Bone marrow (tissue), 2 donors: ENCODE measurements at places on chromosomes 12 and 14.

DNA sequence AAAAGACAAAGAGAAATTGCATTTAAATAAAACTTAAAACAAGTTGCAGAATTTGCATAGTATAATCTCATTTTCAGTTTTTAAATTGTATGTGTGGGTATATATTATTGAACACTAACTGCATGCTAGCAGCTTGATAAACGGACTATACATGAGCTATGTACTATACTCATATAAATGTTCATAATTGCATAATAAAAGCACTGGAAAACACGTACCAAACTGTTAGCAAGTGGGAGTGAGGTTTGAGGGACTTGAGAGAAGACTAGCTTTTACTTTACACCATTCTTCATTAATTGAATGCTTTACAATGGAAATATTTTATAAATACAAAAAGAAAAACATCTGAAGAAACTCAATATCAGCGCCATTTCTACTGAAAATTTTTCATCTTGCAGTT lies 32.2 kb upstream of the MDM1 start:
- DNase-seq: no peak

- no peak for DNase-seq
These were observed 132.0 kb downstream of the DACT1 start for GRCh38 chr14:58769771-58770170.

DNA sequence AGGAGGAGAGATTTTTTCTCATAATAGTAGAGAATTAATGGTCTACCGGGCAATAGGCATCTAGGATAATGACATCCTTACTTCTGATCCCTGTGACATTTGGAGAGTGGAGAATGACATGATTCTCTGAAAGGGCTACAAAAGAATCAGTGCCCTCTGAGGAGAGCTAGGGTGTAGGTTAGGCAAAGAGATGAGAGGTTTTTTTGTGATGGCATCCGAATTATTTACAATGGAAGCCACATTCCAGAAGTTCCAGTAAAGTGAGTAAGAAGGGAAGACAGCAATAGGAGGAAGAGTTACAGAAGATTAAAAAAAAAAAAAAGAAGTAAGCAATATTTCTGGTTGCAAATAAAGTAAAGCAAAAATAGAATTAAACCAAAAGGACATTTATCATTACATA lies 478.0 kb downstream of the RMST start:
- DNase-seq: no peak

DNA sequence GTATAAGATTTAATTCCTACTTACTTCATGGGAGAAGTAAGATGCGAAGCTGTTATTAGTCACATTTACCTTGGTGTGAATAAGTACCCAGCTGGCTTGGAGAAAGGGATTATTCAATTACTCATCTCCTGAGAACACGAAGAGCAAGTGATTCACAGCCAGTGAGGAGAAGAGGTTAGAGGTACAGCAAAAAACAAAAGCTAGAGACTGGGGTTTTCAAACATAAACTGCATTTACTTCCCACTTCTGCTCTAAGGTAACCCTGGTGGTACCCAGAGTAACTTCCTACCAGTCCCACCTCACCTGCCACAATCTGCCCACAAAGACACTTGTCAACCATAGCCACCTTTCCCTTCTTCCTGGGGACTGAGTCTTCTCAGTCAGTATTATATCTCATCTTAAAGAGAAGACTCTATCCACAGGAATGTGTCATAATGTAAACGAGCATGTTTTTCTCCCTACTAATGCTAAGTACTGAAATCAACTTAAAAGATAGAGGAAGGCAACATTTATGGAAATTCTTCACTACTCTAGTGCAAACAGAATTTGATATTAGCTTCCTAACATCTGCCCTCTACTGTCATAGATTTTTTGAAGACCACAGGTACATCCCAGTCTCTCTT lies 6.0 kb upstream of the IL22 start:
- DNase-seq: no peak

DNA sequence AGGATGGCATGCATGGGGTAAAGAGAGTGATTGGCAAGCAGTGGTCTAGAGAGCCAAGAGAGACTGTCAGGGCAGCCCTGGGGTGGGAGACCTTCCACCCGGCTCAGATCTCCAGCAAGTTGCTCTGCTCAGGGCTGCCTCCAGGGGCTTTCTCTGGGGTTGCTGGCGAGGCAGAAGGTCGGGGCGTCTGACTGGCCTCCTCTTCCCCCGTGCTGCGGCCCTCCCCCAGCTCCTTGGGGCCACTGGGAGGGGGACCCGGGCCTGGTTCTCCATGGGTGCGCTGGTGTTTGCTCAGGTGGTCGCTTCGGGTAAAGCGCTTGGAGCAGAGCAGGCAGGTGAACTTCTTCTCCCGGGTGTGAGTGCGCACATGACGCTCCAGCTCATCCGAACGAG lies 6.6 kb upstream of the AAAS start:
- DNase-seq: no peak

DNA sequence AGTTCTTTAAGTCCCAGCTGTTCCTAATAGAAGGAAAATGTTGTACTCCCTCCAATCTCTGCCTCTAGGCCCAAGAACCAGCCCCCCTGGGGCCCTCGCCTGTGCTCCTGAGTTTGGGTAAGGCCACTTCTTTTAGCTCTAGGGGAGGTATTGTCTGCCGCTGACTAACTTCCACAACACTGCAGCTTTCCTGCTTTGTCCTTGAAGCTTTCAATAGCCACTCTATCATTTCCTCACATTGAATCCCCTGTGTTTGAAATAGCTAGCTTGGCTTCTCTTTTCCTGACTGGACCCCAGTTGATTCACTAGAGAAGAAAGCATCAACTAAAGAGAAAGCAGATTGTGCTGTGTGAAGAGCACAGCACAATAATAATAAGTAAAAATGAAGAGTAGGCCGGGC lies 28.8 kb downstream of the KRT80 start:
- no peak for DNase-seq
